Stimulated activated CD4-positive, alpha-beta T cell treated with anti-CD3 and anti-CD28 coated beads, Interleukin-1b, Interleukin-23, amount 100 ng/mL, for 24 hours (primary cell): ENCODE measurements at places on chromosomes 3 and 15.

DNA sequence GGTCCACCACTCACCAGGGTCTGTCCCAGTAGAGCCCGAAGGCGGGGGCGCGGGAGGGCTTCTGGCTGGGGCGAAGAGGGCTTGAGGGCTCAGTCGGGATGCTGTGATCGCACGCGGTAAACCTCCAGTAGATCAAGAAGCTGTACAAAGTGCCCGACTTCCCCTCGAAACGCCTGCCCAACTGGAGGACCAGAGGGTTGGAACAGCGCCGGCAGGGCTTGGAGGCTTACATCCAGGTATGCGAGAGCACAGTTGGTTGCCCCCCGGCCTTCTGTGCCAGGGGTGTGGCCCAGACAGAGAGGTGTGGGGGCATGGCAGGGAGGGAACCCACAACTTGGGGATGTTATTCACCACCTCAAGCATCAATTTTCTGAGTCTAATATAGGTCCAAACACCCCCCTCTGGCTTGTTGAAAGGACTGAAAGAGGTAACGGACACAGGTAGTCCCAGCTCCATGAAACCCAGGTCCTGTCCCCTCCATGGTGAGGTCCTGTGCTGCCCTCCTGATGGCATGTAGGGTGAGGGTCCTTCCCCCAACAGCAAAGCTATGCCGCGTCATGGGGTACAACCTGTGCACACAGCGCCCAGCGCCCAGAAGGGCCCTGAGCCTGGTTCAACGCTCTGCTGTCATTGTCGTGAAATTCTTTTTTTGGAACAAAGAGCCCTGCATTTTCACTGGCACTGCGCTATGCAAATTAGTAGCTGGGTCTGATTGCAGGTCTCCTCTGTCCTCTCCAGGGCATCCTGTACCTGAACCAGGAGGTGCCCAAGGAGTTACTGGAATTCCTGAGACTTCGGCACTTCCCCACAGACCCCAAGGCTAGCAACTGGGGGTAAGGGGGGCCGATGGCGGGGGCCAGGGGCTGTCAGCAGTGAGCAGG lies 1.2 kb downstream of the SNX22 start:
- DNase-seq: no peak

- DNase-seq: no peak
These were observed 252.2 kb downstream of the GABRG3 start for GRCh38 chr15:27223179-27223578.

GRCh38 chr3:137013951-137014688 lies 56.3 kb downstream of the IL20RB start:
- peak; percentile 82 for DNase-seq

- no peak for DNase-seq
These were observed 22.0 kb downstream of the AADAC start for GRCh38 chr3:151835751-151836525.

- DNase-seq: no peak
These were observed 141.6 kb downstream of the PLCH1 start for GRCh38 chr3:155603302-155603701.

DNA sequence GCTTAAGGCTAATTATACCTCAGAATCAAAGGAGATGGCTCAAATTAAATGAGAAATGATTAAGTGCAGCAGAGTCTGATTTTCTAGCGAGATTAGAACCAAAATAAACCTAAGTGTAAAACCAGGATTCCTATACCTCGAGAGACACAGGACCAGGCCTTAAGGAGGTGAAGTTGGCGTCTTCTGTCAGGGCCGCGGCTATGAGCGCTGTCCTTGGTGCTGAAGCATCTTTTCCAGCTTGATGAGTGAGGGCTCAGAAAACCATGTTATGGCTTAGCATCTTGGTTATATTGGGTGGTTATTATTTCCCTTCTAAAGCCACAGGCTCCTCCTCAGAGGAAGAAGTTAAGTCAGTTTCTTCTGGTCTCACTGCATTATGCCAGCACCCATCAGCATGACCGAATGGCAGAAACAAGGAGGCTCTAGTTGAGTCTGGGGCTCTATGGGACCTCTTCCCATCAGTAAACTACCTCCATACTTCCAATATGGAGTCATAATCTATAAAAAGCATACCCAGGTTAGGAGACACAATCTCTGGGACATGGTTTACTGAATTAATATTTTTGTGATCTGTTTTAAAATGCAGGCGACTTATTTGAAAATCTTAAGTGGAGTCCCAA lies 120.1 kb upstream of the NMNAT3 start:
- DNase-seq: no peak

DNA sequence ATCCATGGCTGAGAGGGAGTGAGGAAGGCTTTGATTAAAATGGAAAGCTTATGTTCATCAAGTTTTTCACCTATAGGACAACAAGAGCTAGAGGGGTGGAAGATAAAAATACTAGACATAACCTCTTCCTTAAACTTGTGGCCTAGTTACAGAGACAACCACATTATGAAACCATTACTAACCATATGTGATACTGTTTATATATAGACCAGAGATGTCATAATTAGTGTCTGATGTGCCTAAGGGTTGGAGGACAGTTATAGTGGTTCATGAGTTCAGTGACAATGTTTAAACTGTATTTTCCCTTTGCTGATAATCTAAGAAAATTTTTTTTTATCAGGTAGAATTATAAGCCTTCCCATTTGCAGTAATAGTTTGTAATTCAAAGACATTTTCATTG lies 23.7 kb downstream of the PHLDB2 start:
- DNase-seq: no peak

DNA sequence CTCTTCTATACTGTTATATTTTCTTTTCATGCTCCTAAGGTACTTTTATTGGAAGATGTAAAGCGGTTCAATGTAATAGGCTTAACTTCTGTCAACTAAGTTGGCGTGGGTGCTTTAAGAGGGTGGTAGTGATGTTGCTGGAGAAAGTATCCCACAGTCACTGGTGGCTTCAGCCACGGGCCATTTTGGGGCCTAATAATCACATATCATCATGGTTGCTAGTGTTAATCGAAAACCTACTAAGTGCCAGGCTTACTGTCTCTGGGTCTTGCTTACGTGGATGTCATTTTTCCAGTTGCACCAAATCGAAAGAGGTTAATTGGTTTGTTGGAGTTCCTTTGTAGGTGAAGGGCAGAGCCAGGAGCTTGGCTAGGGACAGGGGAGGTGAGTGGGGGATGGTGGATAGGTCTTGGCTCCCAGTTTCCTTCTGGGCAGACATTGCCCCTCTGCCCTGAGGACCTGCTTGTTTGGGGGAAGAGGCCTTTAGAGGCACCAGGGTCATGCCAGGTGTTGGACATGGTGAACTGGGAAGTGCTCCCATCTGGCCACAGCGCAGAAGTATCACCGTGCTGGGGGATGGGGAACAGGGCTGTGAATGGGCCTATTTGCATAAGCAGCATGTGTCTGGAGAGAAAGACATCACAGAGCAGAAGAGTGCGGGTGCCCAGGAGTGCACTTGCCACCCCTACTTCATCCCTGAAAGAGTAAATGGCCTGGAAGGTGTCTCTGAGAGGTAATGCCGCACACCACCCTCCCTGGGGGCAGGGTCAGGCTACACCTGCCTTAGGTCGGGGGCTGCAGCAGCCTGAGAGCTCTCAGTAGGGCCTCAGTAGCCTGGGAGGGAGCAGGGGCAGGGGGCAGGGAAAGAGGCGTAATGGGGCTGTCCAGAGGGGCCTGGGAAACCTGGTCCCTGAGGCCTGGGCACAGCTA lies 62.4 kb upstream of the POLG start:
- DNase-seq: no peak

DNA sequence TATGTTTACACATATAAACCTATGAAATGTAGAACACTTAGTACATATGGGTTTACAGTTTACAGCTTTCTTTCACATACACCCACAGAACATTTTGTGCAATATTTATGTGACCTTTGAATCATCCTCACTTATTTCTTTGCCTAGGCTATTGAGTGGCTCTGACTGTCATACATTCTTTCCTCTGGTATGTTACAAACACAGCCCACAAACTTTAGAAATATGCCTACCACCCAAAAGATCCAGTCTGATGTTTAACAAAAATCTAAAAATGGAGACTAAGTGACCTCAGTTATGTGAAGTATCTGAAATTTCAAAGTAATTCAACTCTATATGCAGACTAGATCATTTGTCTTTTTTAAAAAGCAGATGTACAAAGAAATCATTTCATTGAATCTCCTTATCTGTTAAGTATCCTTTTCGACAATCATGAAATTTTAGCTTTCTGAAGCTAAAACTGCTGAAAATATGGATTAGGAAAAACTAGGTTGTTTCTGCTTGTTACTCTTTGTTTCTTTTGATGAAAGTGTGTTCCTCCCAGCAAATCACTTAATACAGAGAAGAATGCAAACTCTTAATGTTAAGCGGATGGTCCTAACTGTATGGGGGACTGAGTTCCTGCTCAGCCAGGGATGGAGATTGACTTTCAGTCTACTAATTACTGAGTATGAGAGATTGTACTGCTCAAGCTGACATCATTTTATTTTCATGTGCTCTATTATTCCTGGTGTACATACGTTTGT lies 27.7 kb downstream of the CCDC54 start:
- no peak for DNase-seq

GRCh38 chr3:126522363-126522788 lies 1.6 kb upstream of the CHST13 start:
- peak; percentile 21 for DNase-seq

DNA sequence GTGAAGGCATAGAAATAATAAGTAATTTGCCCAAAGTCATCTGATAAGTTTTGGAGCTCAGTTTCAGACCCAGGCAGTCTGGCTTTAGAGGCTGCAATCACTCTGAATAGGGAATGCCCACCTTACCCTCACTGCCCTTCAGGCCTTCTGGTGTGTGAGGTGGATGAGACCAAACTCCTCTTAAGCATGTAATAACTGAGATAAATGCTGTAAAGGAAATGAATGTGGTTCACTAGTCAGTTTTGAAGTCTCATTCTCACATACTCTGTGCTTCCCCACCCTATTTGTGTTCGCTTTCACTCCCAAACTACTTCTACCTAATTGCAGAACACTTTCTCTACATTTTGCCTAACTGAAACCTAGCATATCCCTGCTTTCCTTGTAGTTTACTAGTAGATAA lies 144.1 kb downstream of the FILIP1L start:
- DNase-seq: no peak

DNA sequence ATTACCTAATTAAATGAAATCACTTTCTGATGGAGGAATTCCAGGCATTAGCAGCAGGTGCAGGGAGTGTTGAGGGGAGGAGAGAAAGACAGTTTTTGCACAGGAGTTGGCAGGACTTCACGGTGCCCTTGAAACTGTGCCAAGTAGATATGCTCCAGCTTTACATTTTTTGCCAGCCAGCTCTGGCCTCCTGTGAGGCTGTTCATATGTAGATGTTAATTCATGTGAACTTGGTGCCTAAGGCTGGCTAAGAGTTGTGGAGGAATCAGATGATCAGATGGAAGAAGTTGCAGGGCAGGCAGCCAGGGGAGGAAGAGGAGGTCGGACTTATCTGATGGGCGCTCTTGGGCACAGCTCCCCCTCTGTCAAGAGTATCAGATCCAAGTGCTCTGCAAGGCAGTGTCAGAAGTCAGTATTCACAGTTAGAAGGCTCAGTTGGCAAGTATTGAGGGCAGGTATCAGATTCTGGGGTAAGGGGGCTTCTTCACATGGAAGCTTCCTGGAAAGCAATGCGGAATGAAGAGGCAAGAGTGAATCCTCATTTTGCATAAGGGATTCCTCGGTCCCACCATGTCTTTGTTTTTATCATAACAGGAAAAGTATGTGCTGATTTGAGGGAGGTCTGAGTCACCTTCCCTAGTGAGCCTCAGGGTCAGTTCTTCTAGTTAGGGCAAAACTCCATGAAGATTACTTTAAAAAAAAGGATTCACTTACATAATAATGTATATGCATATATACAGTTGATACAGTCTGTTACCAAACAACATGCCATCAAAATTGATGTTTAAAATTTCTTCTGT lies 172.6 kb upstream of the UMPS start:
- DNase-seq: no peak

- DNase-seq: no peak
These were observed 50.5 kb upstream of the LRRFIP2 start for GRCh38 chr3:37224879-37225278.

- no peak for DNase-seq
These were observed 13.1 kb upstream of the WWTR1 start for GRCh38 chr3:149670742-149671492.

- DNase-seq: no peak
These were observed 616.1 kb downstream of the OTOL1 start for GRCh38 chr3:162112719-162113118.

GRCh38 chr3:13710251-13710650 lies 161.3 kb downstream of the FBLN2 start:
- DNase-seq: no peak

- no peak for DNase-seq
These were observed 16.9 kb downstream of the CD47 start for GRCh38 chr3:108073764-108074431.

DNA sequence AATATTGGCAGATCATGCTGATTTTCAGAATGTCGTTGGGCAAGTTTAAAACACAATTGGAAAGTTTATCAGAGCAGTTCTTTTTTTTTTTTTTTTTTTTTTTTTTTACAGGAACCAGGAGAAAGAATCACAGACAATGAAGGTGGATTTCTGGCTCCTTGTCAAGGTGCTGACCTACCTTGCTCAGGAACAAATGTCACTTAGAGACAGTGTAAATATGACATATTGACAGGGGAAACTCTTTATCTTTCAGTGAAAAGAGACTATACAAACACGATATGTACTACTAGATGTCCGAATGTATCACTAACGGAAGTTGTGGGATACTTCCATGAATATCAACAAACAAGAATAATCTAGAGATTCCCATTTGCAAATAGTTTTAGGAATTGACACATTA lies 237.3 kb downstream of the FMN1 start:
- no peak for DNase-seq

- no peak for DNase-seq
These were observed 4.8 kb downstream of the VIPR1 start for GRCh38 chr3:42507252-42507651.

DNA sequence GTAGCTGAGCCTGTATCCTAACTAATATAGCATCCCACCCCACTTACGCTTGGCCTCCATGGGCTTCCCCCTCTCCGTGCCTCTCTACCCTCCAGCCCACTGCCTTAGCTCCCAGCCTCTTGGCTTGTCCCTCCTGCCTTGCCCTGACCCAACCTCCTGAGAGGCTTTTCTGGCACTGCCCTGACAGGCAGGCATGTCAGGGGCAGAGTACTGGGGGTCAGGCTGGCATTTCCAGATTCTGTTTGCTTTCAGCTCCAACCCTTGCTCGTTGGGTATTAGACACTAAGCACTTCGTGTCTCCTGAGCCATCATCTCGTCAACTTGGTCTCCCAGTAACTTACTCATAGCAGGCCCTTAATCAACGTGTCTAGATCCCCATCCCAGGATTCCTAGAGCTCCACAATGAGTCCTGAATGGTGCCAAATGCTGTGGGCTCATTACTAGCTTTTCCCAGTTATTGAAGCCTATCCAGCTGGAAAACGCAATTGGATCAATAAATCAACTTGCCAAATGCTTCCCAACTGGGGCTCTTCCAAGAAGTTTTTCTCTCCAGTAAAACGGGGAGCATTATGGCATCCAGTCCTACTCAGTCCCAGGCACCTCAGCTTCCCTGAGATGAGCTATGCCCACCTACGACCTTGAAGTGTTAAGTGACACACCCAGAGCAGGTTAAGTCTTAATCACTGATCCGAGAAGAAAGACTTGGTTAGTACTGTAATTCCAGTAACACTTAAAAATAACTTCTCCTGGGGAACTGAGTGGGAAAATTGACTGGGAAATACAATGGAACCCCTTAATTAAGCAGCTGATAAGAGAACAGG lies 78.5 kb upstream of the DLG1 start:
- no peak for DNase-seq
